ENCODE measurements at places on chromosomes 6 and 20. TPM values are rescaled to one million over a fixed set of nuclear protein-coding genes. Genes with fewer than 3 reads are reported as not detected.

DNA sequence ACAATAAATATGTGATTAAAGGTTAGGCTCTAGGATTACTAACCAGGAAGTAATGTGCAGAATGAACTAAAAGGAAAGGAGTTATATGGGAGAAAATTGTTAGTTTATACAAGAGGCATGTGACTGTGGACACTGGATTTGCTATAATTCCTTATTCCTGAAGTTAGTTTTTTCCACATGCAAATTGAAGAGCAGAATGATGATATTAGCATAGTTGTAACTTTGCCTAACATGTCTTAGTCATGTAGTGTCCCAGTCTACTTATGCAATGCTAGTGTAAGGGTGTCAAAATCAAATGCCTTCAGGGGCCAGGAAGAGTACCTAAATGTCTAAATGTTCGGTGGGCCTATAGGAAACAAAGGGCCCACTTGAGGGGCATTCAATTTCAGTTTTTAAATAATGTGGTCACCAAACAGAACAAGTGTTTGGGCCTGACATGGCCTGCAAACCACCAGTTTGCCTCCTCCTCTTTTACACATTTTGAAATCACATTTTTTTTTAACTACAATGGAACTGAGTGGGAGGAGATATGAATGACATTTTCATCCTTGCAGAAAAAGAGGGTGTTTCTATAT, 28.0 kb upstream of the CEP85L start:
- no peak for DNase-seq

GRCh38 chr6:154247119-154247861, 109.3 kb downstream of the IPCEF1 start:
- peak; percentile 68 for DNase-seq

- DNase-seq, result no peak
Observed at GRCh38 chr6:99871641-99872040, 122.4 kb downstream of the MCHR2 start.

GRCh38 chr20:25052255-25053194, 5.4 kb downstream of the ACSS1 start:
- no peak for DNase-seq

DNA sequence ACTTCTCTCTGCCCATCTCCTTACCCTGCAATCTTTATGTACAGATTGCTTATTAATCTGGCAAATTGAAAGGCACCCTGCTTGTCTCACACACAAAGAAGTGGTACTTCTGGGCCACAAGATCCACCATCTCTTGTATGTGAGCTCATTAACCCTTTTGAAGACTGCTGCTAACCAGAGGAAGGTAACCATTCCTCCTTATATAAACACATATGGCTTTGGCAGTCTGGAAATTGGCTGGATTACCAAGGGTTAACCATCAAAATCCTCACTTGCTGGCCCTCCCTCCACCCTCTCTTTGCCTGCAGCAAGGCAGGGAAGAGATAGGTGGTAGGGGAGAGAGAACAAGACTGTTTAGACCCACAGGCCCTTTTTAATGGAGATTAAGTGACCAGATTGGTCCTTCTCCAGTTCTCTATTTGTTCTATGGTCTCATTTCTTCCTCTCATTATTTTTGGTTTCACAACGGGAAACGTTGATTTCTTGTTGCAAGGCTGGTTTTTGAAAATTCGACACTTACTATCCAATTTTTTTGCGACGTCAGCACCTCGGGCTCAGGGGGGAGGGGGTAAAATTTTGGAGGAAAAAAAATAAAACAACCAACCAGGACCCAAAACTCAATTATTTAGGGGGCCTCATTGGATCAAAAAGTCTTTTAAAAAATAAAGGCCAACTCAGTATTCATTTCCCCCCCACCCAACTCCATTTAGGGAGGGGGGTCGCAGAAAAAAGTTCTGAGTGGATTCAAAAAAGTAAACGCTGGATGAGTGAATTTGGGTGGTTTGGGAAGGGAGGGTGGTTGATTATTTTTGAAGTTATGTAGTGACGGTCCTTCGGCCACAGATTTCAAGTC, 859 bp downstream of the PPP1R10 start:
- DNase-seq, result no peak

GRCh38 chr20:1306316-1307135, 22.4 kb downstream of the SDCBP2 start:
- DNase-seq, result no peak

GRCh38 chr6:105680131-105680530, 277.2 kb upstream of the PREP start:
- DNase-seq, result no peak

DNA sequence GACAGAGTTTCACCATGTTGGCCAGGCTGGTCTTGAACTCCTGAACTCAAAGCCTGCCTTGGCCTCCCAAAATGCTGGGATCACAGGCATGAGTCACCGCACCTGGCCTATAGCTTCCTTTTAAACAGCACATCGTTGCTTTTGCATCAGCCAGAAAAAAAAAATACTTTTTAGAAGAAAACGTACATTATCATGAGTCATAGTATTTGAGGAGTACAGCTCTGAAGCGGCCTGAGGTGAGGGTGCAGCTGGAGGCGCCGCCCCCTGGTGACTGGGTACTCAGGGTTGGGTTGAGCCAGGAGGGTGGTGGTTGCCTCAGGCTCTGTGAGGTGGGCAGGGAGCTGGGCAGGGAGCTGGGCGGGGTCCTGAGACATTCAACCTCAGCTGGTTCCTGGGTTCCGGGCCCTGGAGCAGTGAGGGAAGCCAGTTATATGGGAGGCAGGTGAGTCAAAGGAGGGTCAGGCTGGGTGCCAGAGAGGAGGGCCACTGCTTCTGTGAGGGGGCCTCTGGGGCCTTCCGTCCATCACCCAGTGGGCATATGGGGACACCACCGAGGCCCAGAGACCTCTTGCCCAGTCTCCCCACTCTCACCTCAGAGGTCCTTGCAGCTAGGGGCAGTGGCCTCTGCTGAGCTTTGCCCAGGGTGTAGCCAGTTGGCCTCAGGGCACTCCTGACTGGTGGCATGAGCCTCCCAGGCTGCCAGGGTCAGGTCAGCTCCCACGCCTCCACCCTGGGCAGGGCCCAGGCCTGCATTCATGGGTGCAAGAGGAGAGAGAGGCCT, 11.7 kb upstream of the ID1 start:
- DNase-seq, result no peak

DNA sequence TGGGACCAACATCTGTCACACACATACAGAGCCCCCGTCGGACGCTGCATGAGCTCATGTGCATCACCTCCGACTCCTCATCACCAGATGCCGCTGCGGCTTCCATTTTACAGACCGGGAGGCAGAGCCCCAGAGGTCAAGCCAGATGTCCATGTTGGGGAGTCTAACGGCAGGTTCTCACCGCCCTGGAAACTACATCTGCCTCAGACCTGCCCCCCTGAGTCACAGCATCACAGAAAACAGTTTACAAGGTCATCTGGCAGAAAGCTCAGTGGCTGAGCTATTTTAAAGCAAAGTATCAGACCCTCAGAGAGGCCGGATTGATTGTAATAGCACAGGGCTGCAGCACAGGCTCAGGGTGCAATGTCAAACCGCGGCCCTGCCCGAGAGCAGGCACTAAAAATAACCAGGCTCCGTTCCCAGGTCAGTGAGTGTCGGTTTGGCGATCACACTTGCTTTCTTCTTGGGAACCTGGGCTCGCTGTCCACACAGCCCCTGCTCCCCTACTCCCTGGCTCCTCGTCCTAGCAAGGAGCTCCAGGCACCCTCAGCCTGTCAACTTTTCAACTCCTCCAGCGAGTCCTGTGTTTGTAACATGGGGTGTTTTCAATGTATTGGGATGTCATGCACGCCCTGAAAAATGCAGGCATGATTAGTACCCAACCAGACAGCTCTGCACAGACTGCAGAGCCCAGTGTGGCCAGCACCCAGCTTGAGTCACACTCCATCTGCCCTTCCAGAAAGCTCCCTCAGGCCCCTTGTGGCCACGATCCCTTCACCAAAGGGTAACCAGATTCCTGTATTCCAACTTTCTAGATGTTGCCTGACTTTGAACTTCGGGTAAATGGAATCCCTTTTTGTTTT, 264.5 kb downstream of the CDH4 start:
- DNase-seq, result no peak

GRCh38 chr6:31452859-31453258, 45.1 kb upstream of the MICB start:
- DNase-seq, result no peak

DNA sequence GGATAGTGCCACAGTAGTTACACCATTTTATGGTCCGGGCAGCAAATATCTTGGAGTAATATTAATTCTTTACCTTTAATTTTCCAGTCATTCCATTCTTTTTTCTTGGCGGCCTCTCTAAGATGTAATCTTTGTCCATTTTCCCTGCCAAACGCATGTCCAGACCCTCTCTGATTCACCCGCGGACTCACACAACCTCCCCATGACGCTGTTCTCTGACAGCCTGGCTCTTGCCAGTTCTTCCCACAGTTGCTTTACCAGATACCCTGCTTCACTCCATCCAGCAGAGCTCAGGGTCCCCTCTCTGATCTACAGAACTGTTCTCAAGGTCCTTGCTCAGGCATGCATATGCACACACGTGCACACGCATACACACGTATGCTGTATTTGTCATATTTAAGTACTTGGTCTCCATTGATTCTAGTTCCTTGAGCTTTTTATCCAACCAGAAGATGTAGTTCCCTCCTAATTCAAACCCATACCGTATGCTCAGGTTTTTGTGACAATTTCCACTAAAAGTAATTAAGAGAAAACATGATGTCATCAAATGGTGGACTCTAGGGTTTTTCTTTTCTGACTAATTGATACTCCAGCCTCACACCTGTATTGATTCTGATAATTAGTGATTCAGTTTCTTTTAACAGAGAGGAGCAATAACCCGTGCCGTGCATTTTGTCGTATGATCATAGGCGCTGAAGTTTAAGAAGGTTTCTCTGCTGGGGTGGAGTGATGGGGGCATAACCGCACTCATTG, 10.0 kb downstream of the BPHL start:
- no peak for DNase-seq

DNA sequence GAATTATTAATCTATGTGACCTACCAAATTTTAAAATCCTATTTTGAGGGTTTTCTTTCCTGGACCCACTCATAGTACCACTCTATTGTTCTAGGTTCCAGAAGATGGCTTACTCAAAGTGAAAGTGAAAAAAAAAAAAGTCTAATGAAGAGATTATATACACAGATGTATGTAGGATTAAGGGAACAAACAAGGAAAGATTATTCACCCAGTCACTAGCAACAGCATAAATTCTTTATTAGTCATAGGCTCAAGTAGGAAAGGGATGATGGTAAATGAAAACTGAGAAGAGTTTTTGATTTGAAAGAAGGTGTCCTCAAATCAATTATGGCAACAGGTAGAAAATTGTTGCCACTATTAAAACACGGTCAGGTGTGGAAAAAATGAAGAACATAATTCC, 923.7 kb downstream of the TBC1D32 start:
- no peak for DNase-seq

GRCh38 chr20:10074513-10074912, 39.7 kb downstream of the ANKEF1 start:
- no peak for DNase-seq

DNA sequence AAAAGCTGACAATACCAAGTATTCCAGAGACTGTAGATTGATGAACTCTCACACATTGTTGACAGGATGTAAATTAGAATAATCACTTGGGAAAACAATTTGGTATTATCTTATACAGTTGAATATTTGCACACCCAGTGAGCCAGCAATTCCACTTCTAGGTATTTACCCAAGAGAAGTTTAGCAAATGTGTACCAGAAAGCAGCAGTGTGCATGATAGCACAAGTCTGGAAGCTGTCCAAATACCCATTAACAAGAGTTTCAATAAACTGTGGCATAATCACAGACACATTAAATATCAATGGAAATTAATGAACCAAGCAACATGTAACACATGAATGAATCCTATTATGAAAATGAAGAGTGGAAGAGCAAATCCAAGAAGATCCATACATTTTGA, 233.6 kb downstream of the TPBG start:
- no peak for DNase-seq

GRCh38 chr6:19880066-19880465, 42.9 kb downstream of the ID4 start:
- DNase-seq, result no peak

DNA sequence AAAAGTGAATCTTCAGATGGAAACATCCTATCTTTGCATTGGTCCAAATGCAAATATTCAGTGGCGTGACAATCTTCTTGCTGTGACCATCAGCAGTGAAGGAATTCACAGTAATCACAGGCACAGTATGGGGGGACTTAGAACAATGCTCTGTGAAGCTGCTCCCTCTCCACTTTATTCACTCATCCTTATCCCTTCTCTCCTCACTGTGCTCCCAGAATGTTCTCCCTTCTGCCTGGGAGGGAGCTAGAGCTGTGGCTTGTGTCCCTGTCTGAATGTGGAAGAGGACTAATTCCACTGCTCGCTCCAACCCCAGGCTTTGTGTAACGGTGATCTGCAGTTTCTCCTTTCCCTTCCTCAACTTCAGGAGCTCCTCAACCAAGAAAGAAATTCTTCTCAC, 243.7 kb downstream of the ALDH8A1 start:
- DNase-seq, result no peak

DNA sequence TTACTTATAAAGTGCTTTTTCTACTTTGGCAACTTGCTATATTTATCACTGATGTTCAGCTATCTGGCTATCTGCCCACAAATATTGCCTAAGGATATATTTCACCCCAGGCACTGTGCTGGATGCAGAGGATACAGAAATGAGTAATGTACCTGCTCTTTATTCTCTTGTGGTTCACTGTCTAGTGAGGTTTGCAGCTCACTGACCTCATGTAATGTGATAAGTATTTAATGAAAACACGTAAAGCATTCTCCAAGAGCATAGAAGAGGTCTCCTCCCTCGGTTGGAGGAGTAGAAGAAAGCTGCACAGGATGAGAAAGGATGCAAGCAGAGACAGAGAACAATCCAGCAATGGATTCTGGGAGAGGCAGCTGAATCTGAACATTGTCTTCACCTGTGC, 610.7 kb downstream of the CBLN4 start:
- DNase-seq, result no peak

GRCh38 chr6:108526739-108527174, 34.0 kb upstream of the FOXO3 start:
- DNase-seq, result no peak

- no peak for DNase-seq
Observed at GRCh38 chr20:38211200-38212097, 46.4 kb upstream of the TGM2 start.

DNA sequence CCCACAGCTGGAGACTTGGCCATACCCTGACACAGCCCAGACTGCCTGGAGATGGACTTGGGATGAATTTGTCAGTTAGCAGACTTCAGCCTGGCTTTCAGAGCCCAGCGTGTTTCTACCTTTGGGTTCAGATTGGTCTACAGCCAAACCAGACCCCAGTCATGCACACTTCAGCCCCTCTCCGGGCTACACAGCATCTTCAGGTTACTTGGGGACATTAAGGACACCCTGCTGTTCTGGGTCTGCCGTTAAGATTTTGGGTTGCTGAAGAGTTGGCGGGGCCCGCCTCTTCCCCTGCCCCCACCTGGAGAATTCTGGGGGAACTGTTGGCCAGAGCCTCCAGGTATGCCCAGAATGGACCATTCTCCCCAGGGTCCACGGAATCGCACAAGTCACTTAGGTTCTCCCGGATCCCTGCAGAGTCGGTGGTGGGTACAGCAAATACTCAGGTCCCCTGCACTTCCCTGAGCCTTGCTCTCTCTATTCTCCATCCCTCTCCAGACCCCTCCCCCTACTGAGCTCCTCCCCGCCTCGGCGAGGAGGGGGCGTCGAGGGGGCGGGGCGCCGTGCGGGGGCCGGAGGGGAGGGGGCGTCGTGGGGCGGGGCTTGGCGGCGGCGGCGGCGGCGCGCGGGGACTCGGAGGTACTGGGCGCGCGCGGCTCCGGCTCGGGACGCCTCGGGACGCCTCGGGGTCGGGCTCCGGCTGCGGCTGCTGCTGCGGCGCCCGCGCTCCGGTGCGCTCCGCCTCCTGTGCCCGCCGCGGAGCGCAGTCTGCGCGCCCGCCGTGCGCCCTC, at the start of gene PTK7:
TSS of gene PTK7 (plus strand) at position 645 of the 794 bp plus-strand sequence. CDS start 175 bp downstream, outside the sequence.
- no peak for DNase-seq

Gene IL17A
- total RNA-seq, result not detected

Gene HLA-G
- total RNA-seq, result 0.85 TPM

Gene EFCAB8
- 0.30 TPM for total RNA-seq

Gene SRSF12
- not detected for total RNA-seq

All from activated CD8-positive, alpha-beta memory T cell treated with anti-CD3 and anti-CD28 coated beads, Interleukin-2, amount 10 ng/mL, durations not matched to agents 7 days and 5 days (primary cell).